Right atrium auricular region (tissue), 2 donors: ENCODE measurements at places on chromosomes 11 and 22.
A peak's percentile ranks its signal among the peaks of the same experiment; 100 is the strongest.

DNA sequence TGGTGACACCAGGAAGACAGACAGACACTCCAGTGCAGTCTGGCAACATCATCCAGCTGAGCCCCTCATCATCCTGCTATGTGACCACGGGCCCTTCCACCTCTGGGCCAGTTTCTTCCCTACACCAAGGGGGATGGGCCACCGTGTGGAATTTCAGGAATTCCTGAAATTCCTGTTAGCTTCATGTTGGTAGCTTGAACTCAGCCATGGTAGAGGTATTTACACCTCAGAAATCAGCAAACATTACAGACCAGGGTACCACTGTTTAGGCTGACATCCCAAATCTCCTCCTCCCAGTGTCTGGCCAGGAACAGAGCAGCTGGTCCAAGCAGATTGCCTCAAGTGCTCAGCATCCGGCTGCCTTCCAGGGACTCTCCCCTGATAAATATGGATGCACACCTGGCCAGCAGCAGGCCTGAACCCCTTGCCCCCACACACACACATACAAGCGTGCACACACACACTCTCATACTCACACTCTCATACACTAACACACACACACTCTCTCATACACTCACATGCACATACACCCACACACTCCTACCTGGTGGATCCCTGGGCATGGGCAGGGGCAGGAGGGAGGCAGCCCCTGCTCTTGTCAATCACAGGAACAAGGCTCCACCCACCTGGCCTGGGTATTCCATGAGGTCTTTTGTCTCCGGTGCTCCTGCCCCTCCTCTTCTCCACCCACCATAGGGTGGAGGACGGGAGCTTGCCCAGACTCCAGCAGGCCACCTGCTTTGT is 85.2 kb downstream of the BUD13 start:
- DNase-seq = peak; percentile 26

- no peak for DNase-seq
Observed at GRCh38 chr11:76030286-76030685, 176.0 kb downstream of the WNT11 start.

GRCh38 chr11:67381244-67381972 is 8.0 kb upstream of the CLCF1 start:
- DNase-seq = no peak

- DNase-seq = no peak
Observed at GRCh38 chr11:10990637-10991193, 132.9 kb upstream of the ZBED5 start.

DNA sequence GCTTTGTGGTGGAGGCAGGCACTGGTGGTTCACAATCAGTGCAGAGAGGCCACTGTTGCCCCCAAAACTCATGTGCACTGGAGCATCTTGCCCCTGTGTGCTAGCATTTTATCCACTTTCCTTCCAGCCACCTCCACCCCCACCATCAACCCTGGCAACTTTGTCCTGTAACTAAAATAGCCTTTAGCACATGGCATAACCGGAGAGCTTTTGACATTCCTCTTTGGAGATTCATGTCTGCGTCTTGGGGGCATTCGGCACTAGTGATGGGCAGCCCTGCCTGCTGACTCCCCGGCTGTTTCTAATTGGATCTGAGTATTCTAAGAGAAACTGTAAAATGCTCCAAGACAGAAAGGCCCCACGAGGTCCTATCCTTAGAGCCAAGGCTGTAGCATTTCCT is 15.8 kb downstream of the SHISA8 start:
- no peak for DNase-seq

GRCh38 chr11:119907878-119908572 is 179.0 kb upstream of the NECTIN1 start:
- DNase-seq = no peak

GRCh38 chr11:45108070-45109064 is 38.1 kb upstream of the PRDM11 start:
- DNase-seq = no peak

DNA sequence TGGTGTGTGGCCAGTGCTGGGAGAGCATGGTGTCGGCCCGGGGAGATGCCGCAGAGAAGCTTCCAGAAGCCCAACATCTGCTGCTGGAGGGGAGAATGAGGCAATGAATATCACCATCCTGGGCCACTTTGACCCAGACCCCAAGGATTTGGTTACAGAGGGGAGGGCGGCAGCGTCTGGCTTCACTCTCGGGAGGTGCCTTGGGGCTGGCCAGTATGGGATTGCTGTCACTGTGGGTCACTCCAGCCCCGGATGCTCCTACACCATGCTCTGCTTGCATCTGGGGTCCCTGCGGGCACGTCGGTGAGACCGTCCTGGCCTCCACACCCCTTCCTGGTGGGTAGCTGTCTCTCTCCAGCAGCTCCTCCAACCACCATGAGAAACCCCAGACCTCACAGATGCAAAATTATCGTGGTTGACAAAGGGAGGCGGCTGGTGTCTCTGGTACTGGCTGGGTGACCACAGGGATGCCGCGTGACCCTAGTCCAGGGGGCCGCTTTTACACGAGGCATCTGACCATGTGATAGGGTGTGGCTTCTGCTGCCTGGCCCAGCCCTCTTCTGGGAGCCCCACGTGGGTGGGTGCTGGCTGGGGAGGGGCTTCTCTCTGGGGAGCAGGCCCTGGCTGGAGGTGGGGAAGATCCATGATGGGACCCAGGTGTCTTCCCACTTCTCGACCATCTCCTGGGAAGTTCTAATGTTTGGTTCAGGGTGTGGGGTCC is 5.7 kb downstream of the KCNQ1 start:
- no peak for DNase-seq

DNA sequence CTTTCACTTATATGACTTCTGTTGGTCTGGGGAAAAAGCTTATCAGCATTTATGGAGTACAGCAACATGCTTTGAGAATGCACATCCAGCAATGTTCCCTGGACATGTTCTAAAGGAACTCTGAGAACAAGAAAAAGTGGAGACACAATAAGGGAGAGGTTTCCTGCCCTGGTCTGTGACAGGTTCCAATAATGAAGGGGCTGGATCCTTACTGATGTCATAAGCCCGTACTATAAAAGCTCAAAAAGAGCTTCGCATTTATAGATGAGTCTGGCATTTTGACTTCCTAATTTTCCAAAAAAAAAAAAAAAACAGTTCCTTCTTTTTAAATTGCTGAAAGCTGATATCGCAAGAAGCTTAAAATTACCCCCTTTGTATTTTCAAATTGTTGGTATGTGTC is 129.1 kb downstream of the MPPED2 start:
- no peak for DNase-seq

DNA sequence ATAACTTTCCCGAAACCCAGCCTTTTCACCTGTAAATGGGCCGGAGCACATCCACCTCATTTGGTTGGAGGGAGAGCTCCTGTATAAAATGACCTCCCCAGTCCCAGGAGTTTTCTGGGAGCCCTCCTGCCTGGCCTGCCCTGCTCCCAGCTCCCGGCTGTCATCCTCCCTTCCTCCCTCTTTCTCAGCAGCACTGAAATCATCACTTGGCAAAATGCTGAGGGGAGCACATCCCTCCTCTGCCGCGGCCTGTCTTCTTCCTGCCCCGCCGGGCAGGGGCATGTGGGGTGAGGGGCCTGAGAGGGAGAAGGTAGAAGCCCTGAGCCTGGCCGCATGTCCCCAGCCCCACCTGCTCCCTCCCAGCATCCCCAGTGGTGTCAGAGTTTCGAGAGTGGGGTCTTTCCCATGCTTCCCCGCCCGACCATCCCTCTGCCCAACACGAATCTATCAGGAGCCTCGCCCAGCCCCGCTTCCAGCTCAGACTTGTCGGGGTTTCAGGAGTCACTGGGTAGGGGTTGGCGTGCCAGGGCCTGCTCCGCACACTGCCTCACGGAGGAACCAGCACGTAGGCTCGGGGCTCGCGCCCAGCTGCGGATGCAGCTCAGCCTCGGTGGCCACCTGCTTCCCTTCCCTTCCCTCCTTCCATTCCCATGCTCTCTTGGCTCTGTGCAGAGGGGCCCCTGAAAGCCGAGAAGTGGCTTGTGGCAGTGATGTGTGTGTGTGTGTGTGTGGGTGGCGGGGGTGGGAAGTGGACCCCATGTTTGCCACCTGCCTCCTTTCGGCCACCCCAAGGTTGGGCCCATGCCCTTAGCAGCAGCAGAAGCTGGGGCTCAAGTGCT is 37.1 kb downstream of the NECTIN1 start:
- DNase-seq = no peak

DNA sequence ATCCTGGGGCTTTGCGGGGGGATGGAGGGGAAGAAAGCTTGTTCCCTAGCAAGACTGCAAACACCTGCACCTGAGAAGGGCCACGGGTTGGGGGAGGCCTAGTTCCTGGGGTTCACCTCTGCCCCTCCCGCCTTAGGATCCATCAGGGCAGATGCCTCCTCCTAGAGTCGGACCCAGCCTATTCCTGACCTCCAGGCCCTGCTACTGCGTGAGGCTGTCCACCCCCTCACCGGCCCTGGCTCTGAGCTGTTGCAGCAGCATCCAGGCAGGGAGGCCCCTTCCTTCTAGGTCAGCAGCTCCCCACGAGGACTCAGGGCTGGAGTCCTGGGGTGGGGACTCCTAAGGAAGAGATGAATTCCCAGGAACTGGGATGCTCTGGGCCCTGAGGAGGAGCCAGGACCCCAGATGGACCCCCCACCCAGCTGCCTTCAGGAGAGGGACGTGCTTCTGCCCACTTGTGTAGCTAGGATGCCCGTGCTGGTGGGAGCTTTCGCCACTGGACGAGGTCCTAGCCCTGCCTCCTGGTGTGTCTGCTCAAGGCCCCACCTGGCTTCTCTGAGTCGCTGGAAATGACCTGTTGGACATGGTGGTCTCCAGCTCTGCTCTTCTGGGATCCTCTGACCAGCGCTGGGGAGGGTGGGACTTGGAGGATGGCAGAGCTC is 10.3 kb downstream of the MRGPRF start:
- DNase-seq = no peak

DNA sequence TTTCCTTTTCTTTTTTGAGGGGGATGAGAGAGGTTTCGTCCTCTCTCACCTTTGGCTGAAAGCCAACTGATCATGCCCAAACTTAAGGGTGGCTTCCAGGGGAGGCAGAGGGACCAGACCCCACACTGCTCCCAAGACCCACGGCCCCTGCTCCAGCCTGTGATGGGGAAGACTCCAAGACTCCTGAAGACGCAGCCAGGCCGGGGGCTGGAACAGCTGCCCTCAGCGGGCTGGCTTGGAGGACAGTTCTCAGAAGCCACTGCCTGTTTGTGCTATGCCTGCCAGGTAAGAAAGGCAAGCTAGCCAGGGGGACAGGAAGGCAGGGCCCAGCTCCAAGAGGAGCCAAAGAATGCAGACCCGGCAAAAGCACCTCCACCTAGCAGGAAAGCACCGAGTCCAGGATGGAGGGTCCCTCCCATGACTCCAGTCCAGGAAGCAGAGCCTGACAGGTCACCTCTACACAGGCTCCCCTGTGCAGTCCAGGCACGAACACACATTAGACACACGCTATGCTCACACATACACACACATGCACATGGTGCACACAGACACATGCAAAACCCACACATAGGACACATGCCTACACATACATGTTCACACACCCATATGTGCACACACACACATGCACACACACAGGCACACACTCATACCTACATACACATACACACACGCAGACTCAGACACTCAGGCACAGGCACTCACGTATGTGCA is 31.3 kb downstream of the GNB1L start:
- peak; percentile 44 for DNase-seq

GRCh38 chr11:60953781-60954180 is 1.8 kb upstream of the SLC15A3 start:
- DNase-seq = no peak

GRCh38 chr22:28497188-28497587 is 182.5 kb downstream of the TTC28 start:
- no peak for DNase-seq

GRCh38 chr22:26053737-26054316 is 115.4 kb upstream of the SEZ6L start:
- DNase-seq = no peak

- DNase-seq = no peak
Observed at GRCh38 chr22:39151329-39151975, 1.0 kb downstream of the CBX7 start.

- no peak for DNase-seq
Observed at GRCh38 chr11:74604311-74604710, 11.9 kb downstream of the POLD3 start.

- DNase-seq = no peak
Observed at GRCh38 chr11:95345651-95346050, 114.6 kb upstream of the SESN3 start.

GRCh38 chr11:112357488-112357887 is 96.8 kb upstream of the PLET1 start:
- no peak for DNase-seq

DNA sequence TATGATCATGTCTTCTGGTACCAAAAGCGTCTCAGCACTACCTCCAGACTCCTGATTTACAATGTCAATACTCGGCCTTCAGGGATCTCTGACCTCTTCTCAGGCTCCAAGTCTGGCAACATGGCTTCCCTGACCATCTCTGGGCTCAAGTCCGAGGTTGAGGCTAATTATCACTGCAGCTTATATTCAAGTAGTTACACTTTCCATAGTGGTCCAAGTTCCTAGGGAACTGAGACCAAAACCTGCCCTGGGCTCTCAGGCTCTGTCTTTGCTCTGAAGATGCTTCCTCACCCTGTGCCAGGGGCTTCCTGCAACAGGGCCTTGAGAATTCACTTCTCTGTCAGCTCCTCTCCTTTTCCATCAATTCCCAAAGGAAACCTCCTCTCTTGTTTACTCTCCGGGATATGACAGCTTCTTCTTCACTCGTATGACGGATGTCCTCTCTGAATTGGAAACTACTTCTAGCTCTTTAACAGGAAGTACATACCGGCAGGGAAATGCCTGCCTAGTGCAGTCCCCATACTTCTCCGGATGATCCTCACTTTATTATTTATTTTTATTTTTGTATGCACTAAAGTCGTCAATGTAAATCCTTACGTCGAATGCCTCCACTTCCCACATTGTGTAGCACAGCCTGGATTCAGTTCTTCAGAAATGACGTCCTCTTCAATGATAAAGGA is 29.6 kb upstream of the PRAME start:
- DNase-seq = no peak

DNA sequence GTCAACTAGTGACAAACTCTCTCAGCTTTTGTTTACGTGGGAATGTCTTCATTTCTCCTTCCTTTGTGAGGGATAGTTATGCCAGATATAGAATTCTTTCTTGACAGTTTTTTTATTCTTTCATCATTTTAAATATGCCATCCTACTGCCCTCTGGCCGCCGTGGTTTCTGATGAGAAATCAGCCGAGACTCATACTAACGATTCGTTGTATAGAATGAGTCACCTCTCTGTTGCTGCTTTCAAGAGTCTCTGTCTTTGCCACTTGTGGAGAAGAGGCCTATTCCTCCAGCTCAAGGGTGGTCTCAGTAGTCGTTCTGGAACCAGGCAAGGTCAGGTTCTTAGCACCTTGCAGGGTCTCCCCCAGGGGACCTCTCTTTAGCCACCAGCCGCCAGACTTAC is 8.0 kb downstream of the MYO7A start:
- DNase-seq = no peak

DNA sequence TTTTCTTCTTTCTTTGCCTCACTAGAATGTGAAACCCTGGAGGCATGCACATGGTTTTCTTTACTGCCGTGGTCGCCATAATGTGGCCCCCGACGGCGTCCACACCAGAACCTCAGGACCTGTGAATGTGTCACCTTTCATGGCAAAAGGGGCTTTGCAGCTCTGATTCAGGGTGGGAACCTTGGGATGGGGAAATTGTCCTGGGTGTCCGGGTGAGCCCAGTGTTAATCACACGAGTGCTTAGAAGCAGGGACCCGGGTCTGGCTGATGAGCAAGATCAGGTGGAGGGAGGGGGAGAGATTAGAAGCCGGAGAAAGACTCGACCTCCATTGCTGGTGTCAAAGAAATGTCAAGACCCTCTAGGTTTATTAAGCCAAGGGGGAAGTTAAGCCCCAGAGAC is 74.7 kb upstream of the SHISAL1 start:
- DNase-seq = no peak

- DNase-seq = no peak
Observed at GRCh38 chr11:19199771-19200170, 2.0 kb downstream of the CSRP3 start.
